ENCODE measurements at places on chromosomes 2 and 18. TPM values are rescaled to one million over a fixed set of nuclear protein-coding genes. Genes with fewer than 3 reads are reported as not detected.

REG3A gene
- total RNA-seq: not detected

CCDC74A gene
- not detected for total RNA-seq

IMPACT gene
- total RNA-seq: 21.5 TPM

SPC25 gene
- total RNA-seq: 0.18 TPM

THADA gene
- 13.2 TPM for total RNA-seq

ACSL3 gene
- 65.2 TPM for total RNA-seq

GKN1 gene
- not detected for total RNA-seq

RAX gene
- total RNA-seq: not detected

SPRED2 gene
- total RNA-seq: 16.9 TPM

CYS1 gene
- 0.13 TPM for total RNA-seq

TYW5 gene
- total RNA-seq: 3.3 TPM

LIMS2 gene
- 20.1 TPM for total RNA-seq

GREB1 gene
- 14.6 TPM for total RNA-seq

PSMA8 gene
- not detected for total RNA-seq

LHCGR gene
- not detected for total RNA-seq

MEP1B gene
- total RNA-seq: not detected

RGPD3 gene
- not detected for total RNA-seq

IL36RN gene
- not detected for total RNA-seq

CIB4 gene
- not detected for total RNA-seq

KLHL30 gene
- 175 TPM for total RNA-seq

WNT10A gene
- total RNA-seq: not detected

PTPRM gene
- total RNA-seq: 33.7 TPM

NEURL3 gene
- total RNA-seq: 0.59 TPM

CREG2 gene
- total RNA-seq: 0.13 TPM

EML6 gene
- total RNA-seq: 1.0 TPM

Measured in psoas muscle (tissue), 8 donors.